ENCODE measurements at places on chromosomes 6 and 20.

- no peak for DNase-seq
Measured at GRCh38 chr20:62369815-62370114, 2.7 kb upstream of the LAMA5 start.

- DNase-seq: no peak
Measured at GRCh38 chr6:90144396-90144795, 152.2 kb downstream of the BACH2 start.

GRCh38 chr6:2547355-2547754 is 203.4 kb downstream of the MYLK4 start:
- DNase-seq: no peak

GRCh38 chr20:32110173-32110704 is 725 bp downstream of the TM9SF4 start:
- DNase-seq: no peak

DNA sequence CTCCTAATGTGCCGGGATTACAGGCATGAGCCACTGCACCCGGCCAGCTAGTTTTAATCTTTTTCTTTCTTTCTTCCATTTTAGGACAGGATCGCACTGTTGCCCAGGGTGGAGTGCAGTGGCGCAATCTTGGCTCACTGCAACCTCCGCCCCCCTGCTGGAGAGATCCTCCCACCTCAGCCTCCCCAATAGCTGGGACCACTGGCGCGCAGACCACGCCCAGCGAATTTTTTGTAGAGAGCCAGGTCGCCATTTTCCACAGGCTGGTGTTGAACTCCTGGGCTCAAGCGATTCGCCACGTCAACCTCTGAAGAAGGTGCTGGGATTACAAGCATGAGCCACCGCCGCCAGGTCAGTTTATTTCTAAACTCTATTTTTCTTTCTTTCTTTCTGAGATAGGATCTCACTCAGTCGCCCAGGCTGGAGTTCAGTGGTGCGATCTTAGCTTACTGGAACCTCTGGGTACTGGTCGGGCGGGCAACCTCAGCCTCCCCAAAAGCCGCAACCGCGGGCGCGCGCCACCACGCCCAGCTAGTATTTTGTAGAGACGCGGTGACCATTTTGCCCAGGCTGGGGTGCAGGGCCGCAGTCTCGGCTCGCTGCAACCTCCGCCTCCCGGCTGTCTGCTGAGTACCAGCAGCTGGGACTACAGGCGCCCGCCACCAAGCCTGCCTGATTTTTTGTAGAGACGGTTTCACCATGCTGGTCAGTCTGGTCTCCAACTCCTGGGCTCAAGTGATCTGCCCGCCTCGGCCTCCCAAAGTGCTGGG is 20.0 kb upstream of the LIN28B start:
- no peak for DNase-seq

- peak; percentile 3 for DNase-seq
Measured at GRCh38 chr6:148146717-148147462, 195.7 kb upstream of the SASH1 start.

GRCh38 chr6:53322188-53323029 is 26.3 kb downstream of the ELOVL5 start:
- DNase-seq: no peak

GRCh38 chr6:35534407-35535170 is 21.9 kb upstream of the TULP1 start:
- DNase-seq: peak; percentile 37

GRCh38 chr6:91562955-91563354 is 976.1 kb upstream of the MAP3K7 start:
- peak; percentile 0 for DNase-seq

- DNase-seq: no peak
Measured at GRCh38 chr20:25605148-25605547, 18.7 kb downstream of the NANP start.

- DNase-seq: no peak
Measured at GRCh38 chr6:46015119-46015968, at the start of gene CLIC5. CLIC5 (minus strand) TSS chr6:46015860; CDS start chr6:46015542, 318 bp downstream.

- DNase-seq: no peak
Measured at GRCh38 chr6:71523548-71523947, 234.9 kb downstream of the OGFRL1 start.

DNA sequence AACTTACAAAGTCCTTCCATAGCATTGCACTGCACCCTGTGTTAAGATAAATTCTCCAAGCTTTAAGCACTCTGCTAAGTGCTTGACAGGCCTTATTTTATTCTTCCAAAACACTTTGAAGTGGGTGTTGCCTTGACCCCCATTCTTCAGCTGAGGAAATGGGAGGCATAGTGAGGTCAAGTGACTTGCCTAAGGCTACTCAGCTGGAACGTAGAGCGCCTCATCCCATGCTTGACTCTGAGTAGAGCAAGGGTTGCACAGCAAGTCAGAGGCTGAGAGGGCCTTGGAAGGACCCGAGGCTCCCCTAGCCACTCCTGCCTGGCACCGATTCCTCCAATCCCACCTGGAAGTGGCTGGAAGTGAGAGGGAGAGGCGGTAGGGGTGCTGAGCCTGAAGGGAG is 19.6 kb upstream of the CSNK2A1 start:
- no peak for DNase-seq

DNA sequence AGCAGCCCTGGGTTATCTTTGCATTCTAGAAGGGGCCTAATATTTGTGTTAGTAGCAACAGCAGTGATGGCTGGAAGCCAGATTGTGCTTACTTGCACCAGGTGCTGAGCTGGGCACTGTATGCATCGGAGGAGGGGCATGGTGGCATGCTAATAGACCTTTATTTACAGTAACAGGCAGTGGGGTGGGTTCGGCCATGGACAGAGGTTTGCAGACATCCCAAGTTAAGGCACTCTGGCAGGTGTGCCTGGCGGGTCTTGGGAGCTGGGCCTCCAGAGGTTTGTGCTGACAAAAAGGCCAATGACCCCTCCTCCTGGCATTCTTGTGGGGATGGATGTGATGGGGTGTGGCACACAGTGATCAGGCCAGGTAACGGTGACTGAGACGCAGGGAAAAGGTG is 39.0 kb upstream of the CD93 start:
- no peak for DNase-seq

GRCh38 chr20:53935344-53936084 is 134.9 kb downstream of the BCAS1 start:
- no peak for DNase-seq

GRCh38 chr6:3109761-3110160 is 8.8 kb upstream of the BPHL start:
- DNase-seq: no peak

GRCh38 chr6:11921017-11921438 is 91.1 kb upstream of the HIVEP1 start:
- DNase-seq: peak; percentile 92

DNA sequence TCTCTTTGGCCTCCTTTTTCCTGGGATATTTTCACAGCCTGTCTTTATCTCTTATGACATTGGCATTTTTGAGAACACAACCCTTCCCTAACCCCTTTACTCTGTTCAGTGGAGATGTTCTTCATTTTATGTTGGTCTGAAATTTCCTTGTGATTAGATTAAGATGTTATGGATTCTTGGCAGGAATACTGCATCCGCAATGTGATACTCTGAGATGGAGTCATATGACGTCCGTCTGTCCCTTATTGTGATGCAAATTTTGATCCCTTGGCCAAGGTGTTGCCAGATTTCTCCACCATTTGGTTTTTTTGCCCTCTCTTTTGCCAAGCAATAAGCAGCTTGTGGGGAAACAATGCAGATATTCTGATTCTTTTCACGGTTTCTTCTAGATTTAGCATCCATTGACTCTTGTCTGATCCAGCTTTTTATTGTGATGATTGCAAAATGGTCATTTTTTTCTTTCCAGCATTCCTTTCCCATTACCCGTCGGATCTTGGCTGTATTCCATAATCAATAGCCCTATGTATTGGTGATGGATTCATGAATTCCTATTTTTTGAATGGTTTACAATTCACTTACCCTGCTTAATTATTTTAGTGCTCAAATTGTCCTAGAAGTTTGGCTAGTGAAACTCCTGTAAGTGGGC is 85.1 kb downstream of the NCOA3 start:
- peak; percentile 55 for DNase-seq

DNA sequence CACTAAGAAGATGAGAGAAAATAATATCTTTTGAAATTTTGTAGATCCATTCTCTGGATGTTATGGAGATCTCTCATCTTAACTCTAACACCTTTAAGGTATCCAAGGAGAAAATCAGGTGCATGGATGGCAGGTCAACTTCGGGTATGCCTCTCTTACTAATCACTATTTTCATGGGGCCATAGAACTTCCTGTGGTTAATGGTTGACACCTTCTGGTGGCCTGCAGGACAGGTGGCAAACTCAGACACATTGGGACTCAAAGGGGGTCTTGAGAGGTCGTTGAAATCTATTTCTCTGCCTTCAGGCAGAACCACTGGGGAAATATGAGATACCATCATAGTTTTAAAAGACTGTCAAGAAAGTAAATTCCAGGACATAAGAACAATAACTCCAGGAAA is 76.5 kb downstream of the ADAT2 start:
- DNase-seq: no peak

DNA sequence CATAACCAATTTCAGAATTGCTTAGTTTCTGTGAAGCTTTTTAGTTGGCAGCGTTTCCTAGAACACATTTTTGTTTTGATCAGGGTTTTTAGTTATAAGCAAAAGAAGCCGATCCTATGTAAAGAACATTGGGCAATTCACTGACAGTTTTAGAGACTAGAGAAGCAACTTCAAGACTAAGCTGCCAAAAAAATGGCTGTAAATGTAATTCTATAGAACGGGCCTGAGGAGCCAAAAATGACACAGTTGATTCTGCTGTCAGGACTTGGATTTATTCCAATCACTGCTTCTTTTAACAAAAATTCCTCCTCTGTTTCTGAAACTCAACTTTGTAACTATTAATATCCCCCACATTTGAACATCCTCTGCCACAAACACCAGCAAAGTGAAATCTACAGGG is 236.0 kb upstream of the EYS start:
- peak; percentile 20 for DNase-seq

DNA sequence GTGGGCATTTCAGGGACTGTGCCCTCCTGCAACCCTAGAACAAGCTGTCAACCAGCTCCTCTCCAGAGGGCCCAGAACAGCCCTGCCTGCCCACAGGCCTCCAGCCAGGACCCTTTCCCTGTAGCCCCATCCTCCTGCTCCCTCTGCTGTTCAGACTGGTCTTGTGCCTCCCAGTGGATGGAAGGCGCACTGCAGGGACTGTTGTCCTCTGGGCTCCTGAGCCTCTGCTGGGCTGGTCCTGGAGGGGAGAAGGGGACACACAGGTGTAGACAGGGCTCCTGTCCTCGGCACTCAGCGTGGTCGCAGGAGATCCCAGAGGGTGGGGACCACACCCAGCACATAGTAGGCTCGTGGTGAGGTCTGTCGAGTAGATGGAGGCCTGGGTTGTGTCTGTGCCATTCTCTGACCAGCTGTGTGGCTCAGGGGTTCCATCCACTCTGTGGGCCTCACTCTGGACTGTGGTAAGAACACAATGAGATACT is 11.5 kb downstream of the ITPR3 start:
- no peak for DNase-seq

DNA sequence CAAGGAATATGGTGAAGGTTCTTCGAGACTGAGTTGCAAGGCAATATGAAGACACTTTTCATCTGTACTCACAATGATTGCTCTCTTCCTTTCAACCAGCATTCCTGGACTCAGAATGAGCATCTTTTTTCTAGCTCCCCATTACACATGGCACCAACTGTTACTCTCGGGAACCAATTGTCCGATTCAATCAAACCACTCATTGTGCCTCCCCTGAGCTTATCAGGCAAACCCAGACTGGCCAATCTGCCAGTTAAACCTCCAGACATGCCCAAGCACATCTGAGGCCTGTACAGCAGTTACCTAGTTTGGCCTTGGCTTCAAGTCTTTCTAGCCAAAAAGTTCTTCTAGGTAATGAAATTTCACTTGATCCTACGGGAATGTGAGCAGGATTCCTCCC is 164.1 kb downstream of the ID4 start:
- DNase-seq: no peak

DNA sequence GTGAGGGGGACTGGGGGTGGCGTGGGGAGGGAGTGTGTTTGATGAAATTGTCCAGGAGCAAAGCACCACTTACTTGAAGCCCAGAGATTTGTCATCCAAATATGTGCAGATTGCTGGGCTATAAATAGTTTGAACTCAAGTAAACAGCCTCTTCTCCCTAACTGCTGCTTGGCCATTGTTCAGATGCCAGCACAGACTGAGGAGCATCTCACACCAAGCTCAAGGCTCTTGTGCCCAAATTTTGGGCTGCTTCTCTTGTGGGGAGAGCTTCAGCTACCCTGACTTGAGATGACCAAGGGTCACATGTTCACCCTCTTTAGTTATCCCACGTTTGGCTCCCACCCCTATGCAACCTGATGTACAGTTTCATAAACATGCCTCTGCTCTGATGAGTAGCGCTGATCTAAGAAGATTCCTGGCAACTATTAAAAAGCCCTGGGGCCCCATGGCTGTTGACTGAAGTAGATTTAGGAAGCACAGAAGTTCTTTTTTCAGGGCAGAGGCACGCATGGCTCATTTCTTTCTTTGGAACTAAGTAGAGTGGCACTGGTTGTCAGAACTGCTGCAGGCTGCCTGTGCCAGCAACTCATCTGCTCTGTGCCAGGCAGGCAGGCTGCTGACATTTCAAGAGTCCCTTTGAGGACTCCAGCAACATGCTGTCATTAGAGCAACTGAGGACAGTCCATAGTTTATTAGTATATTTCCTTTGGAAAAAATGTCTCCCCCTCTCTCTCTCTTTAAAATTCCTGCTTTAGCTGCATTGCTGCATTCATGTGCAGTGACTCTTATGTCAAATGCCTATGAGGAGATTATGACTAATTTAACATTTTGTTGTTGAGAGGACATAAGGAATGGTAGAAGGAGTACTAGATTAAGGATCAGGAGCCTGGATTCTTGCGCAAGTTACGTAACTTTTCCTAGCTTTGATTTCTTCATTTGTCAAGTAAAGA is 9.6 kb upstream of the PKIG start:
- DNase-seq: peak; percentile 93

DNA sequence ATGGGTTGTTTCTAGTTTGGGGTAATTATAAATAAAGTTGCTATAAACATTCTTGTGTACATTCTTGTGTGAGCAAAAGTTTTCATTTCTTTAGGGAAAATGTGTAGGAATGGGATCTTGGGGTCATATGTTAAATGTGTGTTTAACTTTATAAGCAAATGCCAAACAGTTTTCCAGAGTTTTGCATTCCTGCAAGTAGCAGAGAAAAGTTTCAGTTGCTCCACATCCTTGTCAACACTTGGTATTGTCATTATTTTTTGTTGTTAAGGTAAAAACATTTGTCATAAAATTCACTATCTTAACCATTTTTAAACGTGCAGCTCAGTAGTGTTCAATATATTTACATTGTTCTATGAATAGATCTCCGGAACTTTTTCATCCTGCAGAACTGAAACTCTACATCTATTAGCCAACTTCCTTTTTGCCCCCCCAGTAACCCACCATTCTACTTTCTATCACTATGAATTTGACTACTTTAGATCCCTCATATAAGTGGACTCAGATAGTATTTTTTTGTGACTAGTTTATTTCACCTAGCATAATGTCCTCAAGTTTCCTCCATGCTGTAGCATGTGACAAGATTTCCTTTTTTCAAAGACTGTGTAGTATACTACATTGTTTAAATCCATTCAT is 48.4 kb downstream of the PHACTR2 start:
- DNase-seq: no peak

DNA sequence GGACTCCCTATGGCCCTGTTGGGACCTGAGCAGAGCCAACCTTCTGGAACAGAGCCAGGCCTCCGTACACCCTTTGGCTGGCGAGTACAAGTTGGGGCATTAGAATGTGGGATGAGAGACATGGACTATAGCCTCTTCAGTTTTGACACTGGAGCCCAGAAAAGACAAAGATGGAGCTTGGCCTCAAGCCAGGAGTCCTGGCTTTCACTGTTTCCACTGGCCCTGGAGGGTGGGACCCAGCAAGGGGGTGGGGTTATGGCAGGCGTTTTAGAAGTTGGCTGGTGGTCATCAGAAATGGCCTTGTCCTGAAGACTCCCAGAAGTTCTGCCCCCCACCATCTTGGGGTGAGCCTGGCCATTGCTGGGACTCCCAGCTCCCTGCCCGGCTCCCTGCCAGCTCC is 21.8 kb downstream of the ITPR3 start:
- no peak for DNase-seq
